ENCODE measurements at places on chromosomes 16 and 17.

GRCh38 chr17:48641541-48642058 is 15.4 kb upstream of the HOXB9 start:
- DNase-seq = no peak

DNA sequence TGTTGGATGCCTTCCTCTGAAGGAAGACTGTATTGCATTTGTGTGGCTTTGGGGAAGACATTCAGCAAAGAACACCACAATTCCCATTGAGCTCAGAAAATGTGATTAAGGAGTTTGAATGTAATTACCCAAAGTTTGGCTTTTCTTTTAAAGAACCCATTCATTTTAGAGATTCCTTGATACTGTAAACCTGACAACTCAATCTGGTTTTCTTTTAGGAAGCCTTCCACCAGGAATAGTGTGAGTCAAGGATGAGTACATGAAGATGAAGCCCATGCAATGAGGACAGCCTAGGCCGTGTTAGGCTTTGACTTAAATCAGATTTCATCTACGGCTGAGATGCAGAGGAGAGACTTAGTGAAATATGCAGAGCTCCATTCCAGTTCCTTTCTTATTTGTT is 271.7 kb upstream of the TBX2 start:
- no peak for DNase-seq

DNA sequence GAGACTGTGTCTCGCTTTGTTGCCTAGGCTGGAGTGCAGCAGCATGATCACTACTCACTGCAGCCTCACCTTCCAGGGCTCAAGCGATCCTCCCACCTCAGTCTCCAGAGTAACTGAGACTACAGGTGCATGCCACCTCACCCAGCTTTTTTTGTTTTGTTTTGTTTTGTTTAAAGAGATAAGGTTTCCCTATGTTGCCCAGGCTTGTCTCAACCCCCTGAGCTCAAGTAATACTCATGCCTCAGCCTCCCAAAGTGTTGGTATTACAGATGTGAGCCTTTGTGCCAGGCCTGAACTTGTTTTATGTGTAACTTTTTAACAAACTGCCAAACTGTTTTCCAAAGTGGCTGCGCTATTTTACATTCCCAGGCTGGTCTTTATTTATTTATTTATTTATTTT is 41.8 kb upstream of the NUDT7 start:
- DNase-seq = no peak

- peak; percentile 40 for DNase-seq
Measured at GRCh38 chr17:50361561-50362480, 11.2 kb downstream of the MRPL27 start.

DNA sequence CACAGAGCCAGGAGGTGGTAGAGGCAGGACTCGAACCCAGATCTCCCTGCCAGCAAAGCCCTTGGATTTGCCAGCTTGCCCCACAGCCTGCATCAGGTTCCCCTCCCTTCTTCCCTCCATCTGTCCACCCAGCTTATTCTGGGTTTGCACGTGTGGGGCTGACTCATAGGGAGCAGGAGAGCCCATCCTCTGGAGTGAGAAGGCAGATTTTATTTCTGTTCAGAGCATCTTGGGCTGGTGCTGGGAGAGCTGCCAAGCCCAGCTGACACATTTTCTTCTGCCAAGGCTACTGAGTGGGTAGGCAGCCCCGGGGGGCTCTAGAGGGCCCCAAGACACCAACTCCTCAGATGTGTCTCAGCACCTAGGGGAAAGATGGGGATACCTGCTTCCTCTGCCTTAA is 106.3 kb upstream of the CRHR1 start:
- no peak for DNase-seq

DNA sequence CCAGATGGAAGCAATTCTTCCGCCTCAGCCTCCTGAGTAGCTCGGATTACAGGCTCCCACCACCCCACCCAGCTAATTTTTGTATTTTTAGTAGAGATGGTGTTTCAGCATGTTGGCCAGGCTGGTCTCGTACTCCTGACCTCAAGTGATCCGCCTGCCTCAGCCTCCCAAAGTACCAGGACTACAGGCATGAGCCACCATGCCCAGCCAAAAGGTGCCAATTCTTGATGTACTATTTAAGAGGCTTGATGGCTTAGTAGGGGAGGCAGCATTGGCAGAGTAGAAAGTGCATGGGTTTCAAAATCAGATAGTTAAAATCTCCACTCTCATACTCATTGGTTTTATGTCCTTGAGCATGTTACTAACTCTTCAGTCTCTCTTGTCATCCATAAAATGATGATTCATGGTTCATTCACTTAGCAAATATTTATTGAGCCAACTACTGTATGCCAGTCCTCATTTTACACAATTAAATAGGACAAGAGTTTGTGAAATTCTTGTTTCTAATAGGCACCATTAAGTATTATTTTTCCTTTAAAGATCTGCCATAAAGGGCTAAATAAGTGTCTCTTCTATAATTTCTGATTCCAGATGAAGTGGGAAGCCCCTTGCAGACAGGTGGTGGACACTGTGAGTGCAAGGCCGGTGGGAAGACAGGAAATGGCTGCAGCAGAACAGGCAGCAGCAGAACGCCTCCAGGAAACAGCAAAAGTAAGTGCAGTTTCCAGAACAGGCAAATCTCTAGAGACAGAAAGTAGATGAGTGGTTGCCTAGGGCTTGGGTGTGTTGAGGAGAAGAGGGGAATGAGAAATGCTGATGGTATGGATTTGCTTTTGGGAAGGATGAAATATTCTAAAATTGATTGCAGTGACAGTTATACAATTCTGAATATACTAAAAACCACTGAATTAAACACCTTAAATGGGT is 8.2 kb upstream of the RPL27 start:
- DNase-seq = no peak

GRCh38 chr17:9475101-9475658 is 100.4 kb downstream of the STX8 start:
- no peak for DNase-seq

- no peak for DNase-seq
Measured at GRCh38 chr17:28228109-28228840, 90.7 kb upstream of the TMEM97 start.

DNA sequence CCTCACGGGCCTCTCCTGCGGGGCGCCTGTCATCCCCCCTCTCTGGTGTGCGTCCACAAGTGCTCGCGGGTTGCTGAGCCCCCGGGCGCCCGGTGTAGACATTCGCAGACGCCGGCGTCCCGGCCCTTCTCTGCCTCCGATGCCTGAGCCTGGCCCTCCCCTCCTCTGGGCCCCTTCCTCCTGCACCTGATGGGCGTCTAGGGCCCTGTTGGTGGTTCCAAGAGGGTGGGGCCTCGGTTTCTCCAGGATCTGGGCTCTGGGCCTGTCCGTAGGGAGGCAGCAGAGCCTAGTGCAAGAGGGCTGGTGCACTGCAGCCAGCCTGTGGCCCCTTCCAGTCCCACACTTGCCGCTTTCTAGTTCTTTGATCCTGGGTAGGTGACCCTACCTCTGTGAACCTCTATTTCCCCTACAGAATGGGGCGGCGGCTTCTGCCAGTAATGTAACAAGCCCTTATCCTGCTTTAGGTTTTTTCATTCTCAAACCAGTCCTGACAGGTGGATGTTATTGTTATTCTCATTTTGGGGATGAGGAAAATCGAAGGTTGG is 623 bp downstream of the E4F1 start:
- DNase-seq = no peak

GRCh38 chr17:36920032-36921005 is 17.0 kb upstream of the LHX1 start:
- no peak for DNase-seq

GRCh38 chr17:3977387-3977786 is 13.2 kb upstream of the ATP2A3 start:
- DNase-seq = no peak
